Activated T-helper 1 cell treated with anti-CD3 and anti-CD28 coated beads, Interleukin-2, amount 50 U/mL, for 16 hours (primary cell): ENCODE measurements at places on chromosomes 6 and 20.

DNA sequence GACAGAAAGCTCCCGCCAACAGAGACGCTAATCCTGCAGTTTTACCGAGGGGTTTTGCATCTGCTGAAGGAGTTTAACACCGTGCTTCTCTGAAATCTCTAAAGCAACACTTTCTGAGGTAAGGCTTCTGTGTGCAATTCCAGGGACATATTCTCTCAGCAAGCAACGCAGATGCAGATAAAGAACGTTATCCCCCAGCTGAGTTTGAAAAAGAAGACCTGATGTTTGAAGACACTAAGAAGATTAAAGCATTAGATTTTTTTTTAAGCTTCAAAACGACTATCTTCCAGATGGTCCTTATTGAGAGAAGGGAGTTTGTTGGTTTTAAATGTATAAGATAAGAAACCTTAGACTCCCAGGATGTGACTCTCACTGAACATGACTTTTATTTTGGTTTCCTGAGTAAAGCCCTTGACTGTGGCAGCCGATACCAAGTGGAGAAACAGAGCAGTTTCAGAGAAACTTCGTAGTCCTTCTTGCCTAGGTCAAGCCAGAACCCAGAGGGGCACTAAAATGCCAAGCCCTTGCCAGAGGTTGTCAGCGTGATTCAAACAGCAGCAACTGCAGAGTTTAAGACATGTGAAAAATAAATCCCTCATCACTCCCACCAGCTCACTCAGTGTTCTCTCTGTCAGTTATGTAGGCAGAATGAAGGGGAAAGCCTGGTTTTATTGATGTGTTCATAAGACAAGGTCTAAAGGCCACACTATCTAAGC is 353.3 kb upstream of the CNR1 start:
- no peak for DNase-seq

DNA sequence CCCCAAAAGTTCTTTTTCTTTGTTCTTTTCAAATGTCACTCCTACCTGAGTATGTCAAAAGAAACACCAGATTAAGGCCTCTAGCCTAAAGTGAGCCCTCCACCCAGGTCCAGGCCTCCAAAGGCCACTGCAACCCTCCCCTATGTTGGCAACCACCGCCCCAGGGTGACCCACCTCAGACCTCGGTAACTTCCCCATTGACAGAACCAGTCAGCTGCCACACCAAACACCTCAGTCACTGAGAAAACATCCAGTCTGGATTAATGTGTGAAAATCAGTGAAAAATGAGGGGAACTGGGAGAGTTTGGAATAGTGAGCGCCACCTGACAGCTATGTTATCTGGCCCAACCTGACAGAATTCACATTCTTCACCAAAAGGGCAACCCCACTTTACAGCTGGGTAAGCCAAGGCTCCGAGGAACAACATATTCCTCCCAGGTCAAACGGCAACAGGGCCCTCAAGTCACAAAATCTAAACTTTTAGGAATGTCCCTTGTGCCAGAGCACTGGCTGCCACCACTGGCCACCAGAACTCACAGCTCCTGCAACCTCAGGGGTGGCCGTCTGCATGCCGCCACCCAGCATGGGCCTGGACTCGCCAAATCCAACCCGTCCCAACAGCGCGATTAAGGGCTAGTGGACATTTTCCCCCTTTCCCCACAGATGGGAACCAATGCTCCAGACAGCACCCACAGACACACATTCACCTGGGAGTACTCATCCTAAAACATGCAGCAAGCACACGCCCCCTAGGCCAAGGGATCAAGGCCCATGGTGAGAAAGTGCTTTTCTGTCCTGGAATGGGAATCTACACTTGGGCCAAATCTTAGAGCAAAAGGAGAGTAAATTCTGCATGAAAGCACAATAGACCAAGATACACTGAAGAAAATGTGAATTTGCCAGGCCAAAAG is 4.8 kb downstream of the TAF4 start:
- DNase-seq = no peak

DNA sequence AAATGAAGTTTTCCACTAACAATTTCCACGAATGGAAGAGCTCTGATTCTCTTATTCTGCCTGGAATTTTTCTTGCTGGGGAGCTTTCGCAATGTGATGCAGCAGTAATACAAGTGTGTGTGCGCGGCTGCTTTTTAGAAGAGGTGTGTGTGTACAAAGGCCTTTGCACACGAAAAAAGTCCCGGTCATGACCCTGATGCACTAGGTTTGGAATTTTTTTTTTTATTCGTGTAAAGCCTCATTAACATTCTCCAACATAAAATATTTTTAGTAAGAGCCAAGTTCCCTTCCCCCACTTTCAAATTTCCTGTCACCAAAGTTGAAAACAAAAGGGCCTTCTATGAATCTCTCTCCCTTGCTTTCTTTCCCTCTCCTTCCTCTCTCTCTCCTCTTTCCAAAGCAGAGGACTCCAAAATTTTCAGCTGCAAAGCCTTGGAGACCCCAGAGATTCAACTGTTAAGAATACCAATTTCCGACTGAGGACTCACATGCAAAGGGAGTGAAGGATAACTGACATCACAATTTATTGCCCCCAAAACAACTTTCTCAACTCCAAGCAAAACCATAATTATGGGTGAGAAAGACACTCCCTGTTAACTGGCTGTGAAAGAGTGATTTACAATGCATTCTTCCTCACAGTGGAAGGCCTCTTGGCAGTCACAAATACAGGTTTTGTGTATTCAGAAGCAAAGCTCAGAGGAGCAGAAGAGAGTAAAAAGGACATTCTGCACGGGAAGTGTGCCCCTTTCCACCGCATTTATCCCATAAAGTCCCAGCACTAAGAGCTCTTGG is 421.2 kb upstream of the JARID2 start:
- DNase-seq = no peak

- no peak for DNase-seq
Measured at GRCh38 chr6:93784794-93785693, 365.7 kb upstream of the EPHA7 start.

- no peak for DNase-seq
Measured at GRCh38 chr20:38722683-38723016, 1.6 kb upstream of the SLC32A1 start.

DNA sequence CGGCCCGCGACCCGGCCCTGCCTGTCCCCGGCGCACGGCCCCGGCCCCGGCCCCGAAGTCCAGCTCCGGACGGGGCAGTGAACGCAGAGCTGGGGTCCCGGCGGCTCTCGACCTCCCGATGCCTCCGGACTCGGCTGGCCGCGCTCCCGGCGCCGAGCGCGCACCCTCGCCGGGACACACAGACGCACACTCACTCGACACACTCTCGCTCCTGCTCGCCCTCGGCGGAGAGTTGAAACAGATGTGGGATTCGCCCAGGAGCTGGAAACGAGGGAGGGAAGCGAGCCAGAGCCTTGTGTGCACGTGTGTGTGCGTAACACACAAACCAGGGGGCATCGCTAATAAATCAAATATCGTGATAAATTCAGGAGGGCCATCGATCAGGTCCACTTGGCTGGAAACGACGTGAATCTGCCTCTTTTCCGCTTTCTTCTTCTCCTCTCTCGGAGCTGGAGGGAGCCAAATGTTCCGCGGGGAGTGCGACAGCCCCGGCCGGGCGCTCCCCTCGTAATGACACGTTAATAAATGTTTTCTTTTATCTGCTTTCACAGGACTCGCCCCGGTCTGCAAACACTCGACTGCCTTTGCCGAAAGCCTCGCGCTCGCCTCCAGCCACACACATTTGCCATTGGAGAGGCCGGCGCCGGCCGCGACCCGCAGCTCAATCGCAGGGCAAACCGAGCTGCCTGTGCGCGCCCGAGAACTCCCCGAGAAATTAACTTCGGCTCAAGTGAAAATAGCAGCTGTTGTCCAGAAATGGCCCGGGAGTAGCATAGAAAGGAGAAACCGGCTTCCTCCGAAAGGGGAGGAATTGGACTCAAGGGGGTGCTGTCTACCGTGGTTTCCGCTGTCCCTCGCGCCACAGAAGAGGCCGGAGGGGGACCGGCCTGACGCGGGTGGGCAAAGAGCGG is 828 bp upstream of the SULF2 start:
- no peak for DNase-seq

GRCh38 chr20:51131811-51132210 is 108.9 kb upstream of the KCNG1 start:
- DNase-seq = no peak

DNA sequence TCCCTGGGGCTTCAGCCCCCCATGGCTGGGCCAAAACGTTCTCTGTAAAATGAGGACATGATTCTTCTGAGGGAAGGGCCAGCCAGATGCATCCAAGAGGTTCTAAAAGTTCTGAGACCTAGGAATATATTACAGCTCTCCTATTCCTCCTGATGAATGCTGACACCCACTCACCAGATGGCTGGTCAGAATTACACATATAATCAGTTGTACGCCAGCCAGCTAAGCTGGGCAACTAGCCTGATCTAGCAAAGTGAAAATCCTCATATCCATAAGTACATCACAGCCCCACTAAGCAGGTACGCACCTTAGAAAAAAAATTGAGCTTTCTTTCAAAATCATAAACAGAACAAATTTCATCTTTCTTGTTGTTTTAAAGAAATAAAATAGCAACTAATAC is 34.8 kb downstream of the C6orf118 start:
- DNase-seq = no peak

GRCh38 chr6:15593798-15594197 is 69.0 kb downstream of the DTNBP1 start:
- no peak for DNase-seq

DNA sequence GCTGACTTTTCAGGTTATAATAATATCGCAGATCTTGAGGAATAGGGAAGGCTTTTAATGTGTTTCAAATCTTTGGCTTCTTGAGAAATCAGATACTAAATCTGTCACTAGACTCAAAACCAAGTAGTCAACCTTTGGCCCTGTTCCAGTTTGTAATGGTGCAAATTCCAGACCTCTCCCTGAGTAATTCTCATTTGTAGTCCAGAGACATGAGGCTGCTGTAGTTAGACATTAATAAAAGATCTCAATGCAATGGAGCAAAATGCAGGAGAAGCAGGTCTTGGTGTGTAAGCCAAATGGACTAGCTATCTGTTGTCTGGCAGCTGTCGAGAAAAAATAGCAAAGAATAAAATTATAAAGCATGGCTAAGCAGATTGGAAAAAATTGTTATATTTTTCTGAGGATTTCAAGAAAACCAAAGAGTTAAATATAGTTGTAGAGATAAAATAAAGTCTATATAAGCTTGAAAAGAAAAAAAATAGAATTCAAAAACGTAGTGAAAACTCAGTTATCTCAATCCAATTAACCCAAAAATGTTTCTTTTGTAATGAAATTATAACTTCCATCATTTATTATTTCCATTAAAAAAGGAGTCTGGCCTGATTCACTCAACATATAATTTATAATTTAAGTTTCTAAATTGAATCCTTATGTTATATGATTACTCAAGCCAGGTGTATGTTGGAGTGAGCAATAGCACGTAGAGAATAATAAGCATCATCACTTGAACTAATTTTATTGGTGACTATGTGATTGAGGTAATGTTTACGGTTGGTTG is 161.5 kb upstream of the ADGRB3 start:
- DNase-seq = no peak

GRCh38 chr6:112210852-112211251 is 43.5 kb downstream of the LAMA4 start:
- no peak for DNase-seq

DNA sequence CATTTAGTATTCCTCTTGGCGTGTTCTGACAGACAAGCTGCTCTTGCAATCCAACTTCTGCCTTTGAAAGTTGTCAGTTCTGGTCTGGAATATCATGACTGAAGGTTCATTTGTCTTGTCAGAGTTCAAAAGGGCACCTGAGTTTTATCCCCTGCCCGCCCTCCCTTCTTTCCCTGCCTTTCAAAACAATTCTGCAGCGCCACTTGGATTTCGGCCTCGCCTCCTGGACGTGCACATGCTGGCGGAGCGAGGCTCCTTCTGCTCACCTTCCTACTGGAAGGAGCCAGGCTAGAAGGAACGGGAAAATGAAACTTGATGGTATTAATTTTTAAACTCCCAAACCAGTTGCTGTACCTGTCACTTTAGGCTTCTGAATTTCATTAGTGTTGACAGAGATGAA is 55.7 kb upstream of the HDGFL1 start:
- no peak for DNase-seq

DNA sequence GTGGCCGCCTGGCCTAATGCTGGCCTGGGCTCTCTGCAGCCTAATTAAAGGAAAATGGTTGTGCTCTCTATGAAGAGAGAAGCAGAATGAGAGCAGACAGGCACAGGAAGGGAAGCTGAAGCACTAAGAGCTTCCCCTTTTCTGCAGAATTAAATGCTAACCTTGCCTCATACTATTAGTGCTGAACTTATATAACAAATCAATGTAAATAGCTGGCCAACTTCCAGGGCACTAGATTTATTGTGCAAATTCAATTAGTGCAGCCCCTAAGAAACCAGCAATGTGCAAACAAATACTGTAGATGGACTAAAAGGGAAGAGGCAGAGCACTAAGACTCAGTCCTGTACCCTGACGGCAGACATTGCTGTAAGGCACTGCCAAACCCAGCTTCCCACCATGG is 36.1 kb upstream of the INSM1 start:
- no peak for DNase-seq

GRCh38 chr6:45974596-45974995 is 41.1 kb downstream of the CLIC5 start:
- DNase-seq = no peak

DNA sequence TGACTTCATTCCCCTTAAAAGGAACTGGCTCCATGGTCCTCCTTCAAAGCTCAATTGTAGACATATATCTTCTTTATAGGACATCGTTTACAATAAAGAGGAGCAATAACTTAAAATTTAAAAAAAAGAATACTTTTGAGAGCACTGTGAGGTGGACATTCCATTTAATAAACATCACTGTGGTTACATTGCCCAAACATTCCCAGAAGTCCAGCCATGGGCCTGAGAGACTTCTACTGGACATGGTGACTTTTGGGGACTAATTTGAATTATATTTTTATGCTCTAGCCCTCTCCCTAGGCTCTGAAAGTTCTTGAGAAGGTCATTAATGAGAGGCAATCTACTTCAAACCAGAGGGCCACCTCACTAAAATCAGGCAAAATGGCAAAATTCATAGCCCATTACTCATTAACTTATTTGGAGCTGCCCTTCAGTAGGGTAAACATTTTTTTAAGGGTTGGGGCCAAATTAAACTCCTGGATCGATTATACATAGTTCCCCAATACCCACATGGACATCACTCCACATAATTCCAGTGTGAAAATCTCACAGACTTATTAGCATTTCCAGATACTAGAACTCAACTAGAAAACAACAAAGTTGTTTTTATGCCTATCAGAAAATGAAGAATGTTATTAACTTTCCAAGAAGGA is 17.1 kb downstream of the ISM1 start:
- DNase-seq = no peak

- DNase-seq = no peak
Measured at GRCh38 chr6:54813892-54814291, 32.7 kb upstream of the FAM83B start.

GRCh38 chr20:37421988-37422387 is 76.0 kb downstream of the SRC start:
- no peak for DNase-seq

DNA sequence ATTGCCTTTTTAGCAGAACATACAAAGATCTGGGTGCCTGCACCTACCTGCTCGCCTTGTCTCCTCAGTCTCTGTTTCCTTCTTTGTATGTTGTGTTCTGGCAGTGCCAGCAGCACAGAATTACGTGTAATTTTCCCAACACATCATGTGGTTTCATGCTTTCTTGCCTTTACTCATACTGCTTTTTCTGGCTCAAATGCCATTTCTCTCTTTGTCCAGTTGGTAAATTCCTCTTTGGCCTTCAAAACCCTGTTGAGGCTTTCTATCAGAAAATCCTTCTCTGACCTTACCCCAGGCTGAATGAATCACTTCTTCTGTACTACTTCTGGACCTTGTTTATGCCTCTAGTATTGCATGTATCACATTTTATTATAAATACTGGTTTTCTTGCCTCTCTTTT is 31.8 kb downstream of the L3MBTL3 start:
- DNase-seq = no peak
